ENCODE measurements at places on chromosomes 4 and X.

DNA sequence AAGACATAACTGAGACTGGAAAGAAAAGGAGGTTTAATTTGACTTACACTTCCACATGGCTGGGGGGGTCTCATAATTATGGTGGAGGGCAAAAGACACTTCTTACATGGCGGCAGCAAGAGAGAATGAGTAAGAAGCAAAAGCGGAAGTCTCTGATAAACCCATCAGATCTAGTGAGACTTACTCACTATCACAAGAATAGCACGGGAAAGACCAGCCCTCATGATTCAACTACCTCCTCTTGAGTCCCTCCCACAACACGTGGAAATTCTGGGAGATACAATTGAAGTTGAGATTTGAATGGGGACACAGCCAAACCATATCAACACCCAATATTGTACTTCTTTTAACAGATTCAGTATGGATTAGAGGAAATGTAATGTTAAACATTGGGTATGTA, 646.6 kb downstream of the ANKRD50 start:
- DNase-seq = no peak

GRCh38 chr4:71938776-71939175, 93.0 kb upstream of the NPFFR2 start:
- DNase-seq = no peak

DNA sequence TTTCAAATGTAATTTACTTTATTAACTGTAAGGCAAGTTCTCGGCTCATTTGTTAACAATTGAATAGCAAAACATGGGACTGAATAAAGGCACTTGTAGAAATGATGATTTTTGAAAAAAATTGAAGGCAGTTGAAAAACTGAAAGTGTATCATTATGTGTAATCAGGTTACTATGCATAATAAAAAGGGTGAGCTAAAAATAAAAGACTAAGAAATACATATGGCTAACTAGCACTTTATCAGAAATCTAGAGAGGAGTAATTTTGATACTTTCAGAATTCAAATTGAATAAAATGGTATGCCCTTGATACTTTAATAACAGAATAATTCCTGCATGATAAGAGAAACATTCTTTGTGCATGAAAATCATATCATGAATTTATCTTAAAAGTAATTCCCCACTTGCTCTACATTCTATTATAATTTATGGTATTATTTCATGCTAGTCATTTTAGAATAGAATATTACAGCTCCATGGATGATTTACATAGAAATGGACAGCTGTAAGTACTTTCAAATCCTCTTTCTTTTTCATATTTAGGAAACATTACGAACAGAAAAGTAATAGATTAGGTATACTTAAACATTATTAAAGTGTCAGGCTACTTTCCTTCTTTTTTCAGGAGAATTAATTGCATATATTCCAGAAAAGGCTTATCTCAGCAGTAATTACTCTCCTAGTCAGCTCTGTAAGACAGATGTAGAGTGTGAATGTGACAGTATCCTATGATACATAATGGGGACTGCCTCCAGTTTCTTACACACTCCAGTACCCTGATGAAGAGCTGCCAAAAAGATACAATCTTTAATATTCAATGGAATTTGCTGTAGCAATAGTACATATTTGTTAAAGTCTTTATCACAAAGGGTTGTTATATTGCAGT, 697.3 kb downstream of the CCSER1 start:
- DNase-seq = no peak

DNA sequence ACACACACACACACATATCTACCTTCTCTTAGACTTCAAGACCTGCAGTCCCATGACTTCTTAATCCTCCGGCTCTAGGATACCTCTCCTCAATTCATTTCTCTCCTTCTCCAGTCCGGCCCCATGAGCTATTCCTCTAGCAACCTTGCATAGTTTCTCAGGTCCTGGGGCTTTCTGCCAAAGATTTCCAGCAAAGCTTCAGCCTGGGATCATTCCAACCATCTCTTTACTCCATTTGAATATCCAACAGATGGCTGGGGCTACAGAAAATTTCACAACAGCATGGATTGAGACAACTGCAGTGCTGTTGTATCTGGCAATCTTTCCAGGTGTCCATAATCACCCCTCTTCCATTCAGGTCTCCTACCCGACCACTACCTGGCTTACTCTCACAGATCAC, 184.1 kb downstream of the DCHS2 start:
- no peak for DNase-seq

GRCh38 chr4:6582889-6583490, 8.0 kb downstream of the MAN2B2 start:
- DNase-seq = peak; percentile 10

DNA sequence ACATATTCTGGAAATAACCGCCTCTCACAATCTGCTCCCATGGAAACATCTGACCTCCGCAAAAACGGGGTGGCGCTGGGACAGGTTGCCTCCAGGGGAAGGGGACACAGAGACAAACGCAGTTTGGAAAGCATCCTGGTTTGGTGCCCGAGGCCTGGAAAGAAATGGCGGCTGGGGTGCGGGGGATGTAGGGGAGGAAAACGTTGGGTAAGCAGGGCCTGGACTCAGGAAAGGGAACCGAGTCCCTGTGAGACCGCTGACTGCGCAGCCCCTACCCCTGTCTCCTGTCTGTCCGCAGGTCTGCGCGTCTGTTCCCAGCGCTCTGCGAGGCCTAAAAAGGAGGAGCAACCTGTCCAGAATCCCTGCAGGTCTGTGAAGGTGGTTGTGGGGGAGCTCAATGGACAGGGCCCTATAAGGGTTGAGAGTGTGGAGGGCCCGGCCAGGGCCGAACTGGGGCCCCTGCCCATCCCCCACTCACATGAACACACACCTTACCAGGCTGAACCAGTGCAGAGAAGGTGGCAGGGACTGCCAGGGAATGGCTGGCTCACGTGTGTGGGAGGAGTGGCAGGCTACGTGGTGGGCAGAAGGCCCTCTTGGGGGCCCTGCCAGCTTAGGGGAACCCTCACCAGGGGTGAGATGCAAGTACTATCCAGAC, 672 bp downstream of the TCEAL3 start:
- no peak for DNase-seq
